Tibial nerve (tissue), 4 donors: ENCODE measurements at places on chromosomes 12 and 14.

- no peak for DNase-seq
These were observed 44.9 kb downstream of the TESC start for GRCh38 chr12:117054279-117054678.

DNA sequence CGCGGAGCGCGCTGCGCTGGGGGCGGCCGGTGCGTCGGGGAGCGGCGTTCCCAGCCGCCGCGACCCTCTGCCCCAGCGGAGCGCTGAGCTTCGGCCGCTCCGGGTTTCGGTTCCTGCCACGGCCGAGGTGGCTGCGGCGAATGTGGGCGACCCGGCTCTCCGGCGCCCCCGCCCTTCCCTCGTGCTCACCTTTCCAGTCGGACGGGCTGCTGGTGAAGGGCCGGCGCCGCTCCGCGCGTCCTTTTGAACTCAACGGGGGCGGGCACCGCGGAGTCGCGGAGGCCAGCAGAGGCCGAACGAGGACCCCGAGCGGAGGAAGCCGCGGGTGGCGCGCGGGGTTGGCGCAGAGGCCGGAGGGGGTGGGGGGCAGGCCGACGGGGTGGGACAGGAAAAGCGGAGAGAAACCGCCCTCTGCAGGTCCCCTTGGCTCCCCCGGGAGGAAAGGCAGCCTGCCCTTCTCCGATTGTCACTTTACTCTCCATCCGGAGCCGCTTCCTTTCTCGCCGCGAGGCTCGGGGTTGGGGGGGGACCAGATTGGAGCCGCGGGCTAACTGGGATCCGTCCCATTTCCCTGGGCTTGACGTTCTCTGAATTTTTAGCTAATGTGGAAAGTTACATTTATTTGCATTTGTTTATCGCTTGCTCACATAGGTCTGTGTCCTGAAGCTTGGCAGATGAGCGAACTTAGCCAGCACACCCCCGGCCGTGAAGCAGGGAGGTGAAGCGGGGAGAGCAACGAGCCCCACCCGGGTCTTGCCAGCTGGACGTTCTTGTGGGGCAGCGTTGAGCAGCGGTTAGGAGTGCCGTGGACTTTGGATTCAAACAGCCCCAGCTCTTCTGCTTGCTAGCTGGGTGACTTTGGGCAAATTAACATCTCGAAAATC, at the start of gene SMAGP:
Gene SMAGP, minus strand, starts transcription at position 349 of the 884 bp plus-strand sequence. CDS start 1,137 bp downstream, outside the sequence.
- DNase-seq = no peak

GRCh38 chr12:120901818-120902217, 2.3 kb downstream of the SPPL3 start:
- DNase-seq = no peak

GRCh38 chr12:109489955-109490565, 12.6 kb downstream of the UBE3B start:
- DNase-seq = no peak

DNA sequence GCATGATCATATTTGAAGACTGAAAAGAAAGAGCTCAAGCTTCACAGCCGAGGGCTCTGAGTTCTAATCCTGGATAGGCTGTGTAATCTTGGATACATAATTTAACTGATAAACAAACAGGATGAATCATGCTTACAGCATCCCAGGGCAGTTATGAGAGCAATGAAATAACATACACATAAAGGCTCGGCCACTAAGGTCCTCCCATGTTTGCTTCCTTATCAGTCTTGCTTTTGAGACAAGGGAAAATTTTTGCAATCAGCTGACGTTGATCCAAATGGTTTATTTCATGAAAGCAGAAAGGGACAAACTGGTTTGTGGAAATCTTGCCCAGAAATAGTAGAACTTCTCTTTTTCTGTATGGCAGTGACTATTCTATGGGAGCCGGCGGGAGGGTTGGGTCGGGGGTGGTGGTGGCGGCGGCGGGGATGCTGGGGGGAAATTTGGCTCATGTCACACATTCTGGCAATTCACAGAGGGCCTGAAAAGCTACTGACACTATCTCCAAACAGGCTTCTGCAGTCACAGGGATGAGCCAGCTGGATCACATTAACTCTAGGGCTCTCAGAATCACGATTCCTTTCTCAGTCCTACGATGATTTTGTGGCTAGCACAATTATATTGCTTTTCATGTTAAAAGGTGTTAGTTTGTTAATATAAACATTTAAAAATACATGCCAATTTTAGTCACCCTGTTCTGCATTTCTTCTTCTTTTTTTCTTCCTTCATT, 124.5 kb downstream of the SLC8A3 start:
- DNase-seq = no peak

GRCh38 chr12:58169826-58170225, 228.5 kb downstream of the ATP23 start:
- DNase-seq = no peak

- DNase-seq = no peak
These were observed 78.2 kb upstream of the OSBPL8 start for GRCh38 chr12:76637807-76638206.

DNA sequence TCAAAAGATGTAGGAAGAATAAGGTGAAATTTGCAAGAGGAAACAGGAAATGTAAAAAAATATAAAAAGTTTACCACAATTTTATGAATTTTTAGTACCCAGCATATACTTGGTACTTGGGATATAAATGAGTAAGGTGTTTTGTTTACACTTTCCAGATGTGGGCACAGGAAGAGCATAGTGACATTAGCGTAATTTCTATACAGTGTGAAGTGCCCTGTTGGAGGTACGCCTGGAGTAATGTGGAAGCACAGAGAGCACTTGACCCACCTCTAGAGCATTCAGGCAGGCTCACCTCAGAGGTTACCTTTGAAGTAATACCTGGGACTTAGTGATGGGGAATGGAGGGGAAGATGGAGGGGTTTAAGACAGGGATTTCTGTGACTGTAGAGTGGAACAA, 89.5 kb downstream of the AEBP2 start:
- no peak for DNase-seq

DNA sequence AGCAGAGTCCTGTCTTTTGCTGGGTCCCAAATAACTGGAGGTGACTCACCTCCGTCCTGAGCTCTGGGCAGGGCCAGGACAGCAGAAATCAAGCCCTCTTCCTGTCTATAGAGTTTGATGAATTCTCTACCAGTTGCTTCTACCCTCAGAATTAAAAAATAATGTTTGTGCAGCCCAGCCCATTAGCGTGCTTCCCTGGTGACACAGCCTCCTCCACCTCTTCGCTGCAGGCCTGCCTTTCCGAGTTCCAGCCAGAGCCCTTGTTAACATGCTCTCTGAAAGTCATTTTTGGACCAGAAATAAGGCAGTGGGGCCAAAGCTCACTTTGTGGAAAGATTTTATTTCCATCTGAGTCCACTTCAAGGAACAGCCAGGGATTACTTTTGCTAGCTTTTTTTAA, 94.0 kb downstream of the TBX5 start:
- DNase-seq = no peak

- no peak for DNase-seq
These were observed 240.3 kb upstream of the PELI2 start for GRCh38 chr14:55877942-55878341.

DNA sequence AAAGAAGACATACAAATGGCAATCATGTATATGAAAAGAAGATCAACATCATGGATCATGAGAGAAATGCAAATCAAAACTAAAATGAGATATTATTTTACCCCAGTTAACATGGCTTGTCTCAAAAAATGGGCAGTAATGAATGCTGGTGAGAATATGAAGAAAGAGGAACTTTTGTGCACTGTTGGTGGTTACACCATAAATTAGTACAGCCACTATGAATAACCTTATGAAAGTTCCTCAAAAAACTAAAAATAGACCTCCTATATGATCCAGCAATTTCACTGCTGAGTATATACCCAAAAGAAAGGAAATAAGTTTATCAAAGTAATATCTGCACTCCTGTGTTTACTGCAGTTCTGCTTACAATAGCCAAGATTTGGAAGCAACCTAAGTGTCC, 151.7 kb downstream of the PDZRN4 start:
- no peak for DNase-seq

DNA sequence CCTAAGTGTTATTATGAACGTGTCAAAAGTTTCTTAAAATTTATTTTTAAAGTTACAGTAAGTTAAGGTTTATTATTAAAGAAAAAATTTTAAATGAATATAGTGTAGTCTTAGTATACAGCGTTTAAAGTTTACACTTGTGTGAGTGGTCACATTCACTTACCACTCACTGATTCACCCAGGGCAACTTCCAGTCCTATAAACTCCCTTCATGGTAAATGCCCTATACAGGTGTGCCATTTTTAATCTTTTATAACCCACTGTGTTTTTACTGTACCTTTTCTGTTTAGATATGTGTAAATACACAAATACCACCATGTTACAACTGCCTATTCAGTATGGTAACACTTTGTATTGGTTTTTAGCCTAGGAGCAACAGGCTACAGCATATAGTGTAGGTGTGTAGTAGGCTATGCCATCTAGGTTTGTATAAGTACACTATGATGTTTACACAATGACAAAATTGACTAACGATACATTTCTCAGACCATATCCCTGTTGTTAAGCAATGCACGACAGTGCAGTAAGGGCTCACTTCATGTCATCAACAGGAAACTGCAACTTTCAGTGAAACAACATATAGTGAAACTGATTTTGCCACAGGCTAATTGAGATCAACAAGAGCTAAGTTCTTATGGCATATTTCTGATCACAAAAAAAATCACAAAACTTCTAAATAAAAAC, 112.0 kb upstream of the TMCC3 start:
- no peak for DNase-seq

GRCh38 chr12:51012570-51013236, 13.5 kb downstream of the SLC11A2 start:
- no peak for DNase-seq

- no peak for DNase-seq
These were observed 32.8 kb upstream of the CMKLR1 start for GRCh38 chr12:108371801-108372344.
